ENCODE measurements at places on chromosomes 13 and 19.

GRCh38 chr13:33541456-33541855 lies 255.9 kb upstream of the STARD13 start:
- no peak for DNase-seq

- no peak for DNase-seq
Observed at GRCh38 chr13:96444676-96445075, 354.8 kb downstream of the HS6ST3 start.

DNA sequence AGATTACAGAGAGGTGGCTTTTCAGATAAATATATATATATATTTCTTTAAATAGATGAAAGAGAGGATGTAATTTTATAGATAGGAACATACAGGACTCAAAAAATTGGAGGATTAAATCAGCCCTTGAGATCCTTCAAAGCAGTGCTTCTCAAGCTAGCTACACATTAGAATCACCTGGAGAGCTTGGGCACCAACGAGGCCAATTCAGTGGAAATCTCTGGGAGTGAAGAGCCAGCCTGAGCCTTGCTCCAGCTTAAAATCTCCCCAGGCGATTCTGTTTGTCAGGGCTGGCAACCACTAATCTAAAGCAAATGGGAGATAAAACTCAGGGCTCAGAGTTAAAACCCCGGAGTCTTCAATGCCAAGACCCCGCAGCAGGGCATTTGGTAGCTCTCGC lies 15.0 kb upstream of the CLN5 start:
- no peak for DNase-seq

DNA sequence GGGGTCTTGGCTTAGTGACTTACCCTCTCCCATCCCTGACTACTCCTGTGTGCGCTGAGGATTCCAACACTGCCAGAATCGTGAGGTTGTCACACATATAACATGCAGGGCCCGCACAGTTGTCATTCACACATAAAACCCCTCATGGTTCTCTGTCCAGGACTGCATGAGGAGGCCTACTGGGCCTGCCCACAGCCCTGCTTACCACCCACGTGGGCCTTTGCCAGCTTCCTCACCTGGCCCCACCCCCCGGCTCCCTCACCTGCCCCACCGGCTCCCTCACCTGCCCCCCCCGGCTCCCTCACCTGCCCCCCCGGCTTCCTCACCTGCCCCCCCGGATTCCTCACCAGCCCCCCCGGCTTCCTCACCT lies 197.2 kb downstream of the TEX29 start:
- no peak for DNase-seq

DNA sequence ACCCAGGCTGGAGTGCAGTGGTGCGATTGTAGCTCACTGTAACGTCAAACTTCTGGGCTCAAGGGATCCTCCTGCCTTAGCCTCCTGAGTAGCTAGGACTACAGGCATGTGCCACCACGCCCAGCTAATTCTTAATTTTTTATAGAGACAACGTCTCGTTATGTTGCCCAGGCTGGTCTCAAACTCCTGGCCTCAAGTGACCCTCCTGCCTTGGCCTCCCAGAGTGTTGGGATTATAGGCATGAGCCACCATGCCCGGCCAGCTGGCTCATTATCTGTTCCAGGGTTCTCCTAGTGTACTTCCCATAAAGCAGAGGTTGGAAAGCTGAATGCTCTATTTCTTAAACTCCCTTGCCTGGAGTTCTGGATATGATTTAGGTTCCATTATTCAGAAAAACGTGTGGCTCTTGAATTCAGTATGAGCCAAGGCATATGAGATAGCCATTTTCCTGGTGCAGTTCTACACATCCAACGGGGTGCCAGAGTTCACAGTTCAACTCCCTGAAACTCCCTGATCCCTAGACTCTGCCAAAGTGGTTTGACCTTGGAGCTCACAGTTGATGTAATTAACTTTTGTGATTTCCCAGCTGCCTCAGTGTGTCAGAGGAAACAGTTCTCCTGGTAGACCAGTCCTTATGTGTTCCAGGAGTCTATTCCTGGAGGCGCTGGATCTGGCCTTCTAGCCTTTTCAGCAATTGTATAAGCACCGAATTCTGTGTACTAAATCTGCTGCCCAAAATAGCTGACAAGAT lies 21.6 kb downstream of the GPR183 start:
- DNase-seq, result no peak

DNA sequence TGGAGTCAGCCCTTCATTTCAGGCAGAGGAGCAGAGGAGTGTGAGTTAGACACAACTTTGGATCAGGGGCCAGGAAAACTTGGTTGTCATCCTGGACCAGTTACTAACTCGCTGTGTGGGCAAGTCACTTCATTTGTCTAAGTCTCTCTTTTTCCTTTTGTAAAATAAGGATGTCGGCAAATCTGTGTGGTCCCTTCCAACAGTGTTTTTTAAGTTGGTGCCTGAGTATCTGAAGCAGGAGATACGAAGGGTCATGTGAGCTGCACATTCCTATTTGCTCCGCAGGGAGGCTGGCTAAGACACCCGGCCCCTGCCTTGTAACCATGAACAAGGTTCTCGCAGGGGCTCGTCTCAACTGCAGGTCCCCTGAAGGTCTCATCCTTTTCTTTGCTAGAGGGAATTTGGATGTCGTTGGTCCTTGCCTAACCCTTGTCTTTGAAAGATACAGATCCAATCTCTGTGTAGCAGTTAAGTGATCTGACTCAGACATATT lies 64.3 kb downstream of the LRCH1 start:
- no peak for DNase-seq

- DNase-seq, result peak; percentile 66
Observed at GRCh38 chr19:1259206-1259875, 9.8 kb upstream of the CIRBP start.

GRCh38 chr19:30882411-30883005 lies 466.7 kb downstream of the TSHZ3 start:
- no peak for DNase-seq

DNA sequence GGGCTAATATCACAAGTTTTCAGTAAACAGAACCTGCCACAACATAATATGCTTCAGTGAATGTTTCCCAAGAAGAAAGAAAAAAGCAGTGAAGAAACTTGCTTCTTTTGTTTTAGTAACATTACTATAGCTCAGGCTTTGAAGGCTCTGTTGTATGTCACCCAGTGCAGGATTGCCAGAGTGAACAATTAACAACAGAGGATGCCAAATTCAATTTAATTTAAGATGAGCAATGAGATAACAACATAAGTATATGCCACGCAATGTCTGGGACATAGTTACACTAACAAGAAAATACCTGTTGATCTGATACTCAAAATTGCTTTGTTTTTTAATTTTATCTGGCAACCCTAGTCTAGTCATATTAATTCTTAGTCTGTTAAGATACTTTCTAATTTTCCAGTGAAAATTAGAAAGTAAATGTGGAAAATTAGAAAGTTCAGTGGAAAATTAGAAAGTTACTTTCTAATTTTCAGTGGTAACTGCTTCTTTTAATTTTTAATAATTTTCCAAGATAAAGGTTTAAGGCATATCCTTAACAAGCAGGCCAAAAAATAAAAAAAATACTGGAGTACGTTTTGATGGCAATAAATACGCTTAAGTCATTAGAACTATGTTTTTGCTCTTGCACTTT lies 336.3 kb downstream of the SLITRK6 start:
- DNase-seq, result no peak

DNA sequence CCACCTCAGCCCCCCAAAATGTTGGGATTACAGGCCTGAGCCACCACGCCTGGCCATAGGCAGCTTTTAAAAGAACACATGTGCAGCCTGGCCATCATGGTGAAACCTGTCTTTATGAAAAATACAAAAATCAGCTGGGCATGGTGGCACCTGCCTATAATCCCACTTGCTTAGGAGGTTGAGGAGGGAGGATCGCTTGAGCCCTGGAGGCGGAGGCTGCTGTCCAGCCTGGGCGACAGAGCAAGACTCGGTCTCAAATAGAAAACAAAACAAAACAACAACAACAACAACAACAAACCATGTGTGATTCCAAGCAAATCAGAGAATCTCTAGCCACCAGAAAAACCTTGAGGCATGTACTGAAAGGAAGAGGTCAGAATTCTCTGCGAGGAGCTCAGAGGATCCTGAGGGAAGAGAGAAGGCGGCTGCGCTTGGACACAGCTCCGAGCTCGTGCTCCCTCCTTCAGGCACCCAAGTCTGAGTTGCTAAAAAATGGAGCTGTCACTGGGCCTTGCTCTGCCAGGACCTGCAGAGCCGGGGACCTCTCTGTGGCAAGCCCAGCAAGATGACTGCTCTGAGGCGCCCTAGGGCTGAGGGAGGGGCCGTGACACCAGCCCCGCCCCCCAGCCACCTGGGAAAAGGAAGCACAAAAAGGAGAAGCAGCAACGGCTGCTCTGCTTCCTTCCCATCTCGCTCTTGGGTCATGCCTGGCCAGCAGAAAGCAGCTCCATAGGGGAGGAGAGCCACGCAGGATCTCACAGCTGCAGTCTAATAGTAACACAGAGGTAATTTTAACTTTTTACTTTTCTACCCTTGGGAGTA lies at the start of gene ARL11:
Gene ARL11 (plus strand): TSS at position 677 of the 822 bp plus-strand sequence. CDS start 1,941 bp downstream, outside the sequence.
- no peak for DNase-seq

- no peak for DNase-seq
Observed at GRCh38 chr19:2127758-2128157, 23.6 kb downstream of the AP3D1 start.

- DNase-seq, result no peak
Observed at GRCh38 chr13:26762745-26763345, 2.3 kb upstream of the GPR12 start.

GRCh38 chr19:19409205-19409604 lies 3.7 kb downstream of the GATAD2A start:
- DNase-seq, result no peak

DNA sequence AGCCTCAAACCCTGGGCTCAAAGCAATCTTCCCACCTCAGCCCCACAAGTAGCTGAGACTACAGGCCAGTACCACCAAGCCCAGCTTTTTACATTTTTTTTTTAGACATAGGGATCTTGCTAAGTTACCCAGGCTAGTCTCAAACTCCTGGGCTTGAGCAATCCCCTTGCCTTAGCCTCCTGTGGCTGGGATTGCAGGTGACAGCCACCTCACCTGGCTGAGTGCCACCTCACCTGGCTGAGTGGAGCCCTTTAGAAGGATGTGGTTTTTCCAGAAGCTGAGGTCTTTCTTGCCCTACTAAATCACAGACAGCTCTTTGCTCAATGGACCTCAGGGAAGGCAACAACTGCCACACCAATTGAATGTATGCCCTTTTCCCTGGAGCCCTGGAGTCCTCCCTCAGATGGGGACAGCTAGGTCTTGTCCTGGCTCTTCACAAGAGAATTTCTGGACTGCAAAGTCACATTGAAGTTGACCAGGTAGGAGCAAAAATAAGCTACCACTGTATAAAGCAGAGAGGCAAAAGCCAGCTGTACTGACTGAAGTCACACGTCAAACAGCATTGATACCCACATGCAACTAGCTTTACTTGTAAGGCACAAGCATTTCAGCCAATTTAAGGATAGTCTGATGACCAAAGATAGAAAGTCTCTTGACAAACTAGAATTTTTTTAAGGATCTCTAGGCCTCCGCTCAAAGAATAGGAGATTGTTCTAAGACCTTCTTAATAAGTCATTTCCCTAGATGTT lies 14.0 kb downstream of the PDX1 start:
- DNase-seq, result no peak

GRCh38 chr13:27466513-27466912 lies 16.1 kb upstream of the MTIF3 start:
- DNase-seq, result no peak

DNA sequence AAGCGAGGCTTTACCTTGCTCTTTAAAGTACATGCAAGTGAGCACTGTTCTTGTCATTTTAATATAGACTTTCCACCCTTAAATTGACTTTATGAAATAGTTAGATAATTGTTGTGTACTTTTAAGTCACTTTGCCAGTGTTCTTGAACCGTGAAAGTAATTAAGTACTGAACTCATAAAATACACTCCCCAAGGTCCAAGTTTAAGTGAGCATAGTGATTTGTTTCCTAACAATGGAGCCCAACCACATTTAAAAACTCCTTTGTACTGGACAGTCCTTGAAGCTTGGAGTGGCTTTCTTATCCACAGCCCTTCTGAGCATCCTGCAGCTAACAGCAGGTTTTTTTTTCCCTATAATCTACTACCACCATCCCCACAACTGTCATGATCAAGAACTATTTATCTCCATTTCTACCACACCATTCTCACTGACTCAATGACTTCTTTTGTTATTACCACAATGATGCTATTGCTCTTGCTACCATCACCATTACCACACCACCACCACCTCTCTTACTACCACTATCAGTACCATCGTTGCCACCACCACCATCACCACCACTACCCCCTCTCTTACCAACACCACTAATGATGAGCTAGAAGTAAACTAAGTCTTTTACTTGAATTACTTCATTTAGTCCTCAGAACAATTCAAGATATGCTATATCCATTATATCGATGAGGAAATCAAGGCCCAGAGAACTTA lies 452.6 kb downstream of the DIAPH3 start:
- no peak for DNase-seq

DNA sequence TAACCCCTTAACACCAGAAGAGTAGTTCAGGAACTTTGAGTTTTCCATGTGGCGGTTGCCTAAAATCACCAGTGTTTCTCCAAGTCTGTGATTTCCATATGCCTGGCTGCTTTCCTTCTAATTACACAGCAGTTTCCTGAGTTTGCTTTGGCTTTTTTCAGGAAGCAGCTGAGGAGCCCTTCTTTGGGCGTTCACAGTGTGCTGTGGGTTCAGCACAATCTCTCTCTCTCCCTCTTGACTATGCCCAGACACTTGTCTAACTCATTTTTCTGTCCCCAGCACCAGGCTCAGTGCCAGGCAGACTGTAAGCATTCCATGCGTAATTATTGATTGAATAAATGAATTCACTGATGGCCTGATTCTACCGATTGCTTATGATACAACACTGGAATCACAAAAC lies 19.7 kb downstream of the SCEL start:
- DNase-seq, result no peak

DNA sequence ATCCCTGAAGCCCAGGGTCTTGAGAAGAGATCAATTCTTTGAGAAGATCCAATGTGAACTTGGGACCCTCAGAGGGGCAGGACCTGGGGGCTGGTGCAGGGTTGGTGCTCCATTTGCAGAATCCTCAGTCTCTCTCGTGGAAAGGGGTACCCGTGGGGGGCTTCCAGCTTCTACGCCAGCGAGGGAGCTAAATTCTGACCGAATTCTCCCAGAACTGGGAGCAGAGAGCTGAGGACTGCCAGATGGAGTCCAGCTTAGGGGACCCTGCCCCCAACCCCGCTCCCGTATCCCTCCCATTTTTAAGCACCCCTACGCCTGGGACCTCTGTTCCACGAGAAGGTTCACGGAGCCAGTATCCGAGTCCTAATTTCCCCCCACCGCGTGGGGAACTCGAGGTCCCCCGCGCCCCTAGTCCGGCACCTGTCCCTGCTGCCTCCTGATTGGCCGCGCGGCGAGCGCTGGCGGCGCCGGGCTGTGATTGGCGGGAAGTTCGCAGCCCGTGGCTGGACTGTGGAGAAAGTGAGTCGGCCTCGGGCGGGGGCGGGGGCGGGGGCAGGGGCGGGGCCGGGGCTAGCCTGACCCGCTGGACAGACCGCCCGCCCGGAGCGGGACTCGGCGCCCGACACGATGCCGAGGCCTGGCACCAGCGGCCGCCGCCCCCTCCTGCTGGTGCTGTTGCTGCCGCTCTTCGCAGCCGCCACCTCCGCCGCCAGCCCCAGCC lies 4.4 kb upstream of the LTBP4 start:
- DNase-seq, result peak; percentile 43

Measured in amniotic epithelial cell (primary cell).